Naive thymus-derived CD8-positive, alpha-beta T cell (primary cell): ENCODE measurements at places on chromosomes 3 and 15.

GRCh38 chr3:46110701-46111493 is 83.6 kb upstream of the XCR1 start:
- no peak for DNase-seq

DNA sequence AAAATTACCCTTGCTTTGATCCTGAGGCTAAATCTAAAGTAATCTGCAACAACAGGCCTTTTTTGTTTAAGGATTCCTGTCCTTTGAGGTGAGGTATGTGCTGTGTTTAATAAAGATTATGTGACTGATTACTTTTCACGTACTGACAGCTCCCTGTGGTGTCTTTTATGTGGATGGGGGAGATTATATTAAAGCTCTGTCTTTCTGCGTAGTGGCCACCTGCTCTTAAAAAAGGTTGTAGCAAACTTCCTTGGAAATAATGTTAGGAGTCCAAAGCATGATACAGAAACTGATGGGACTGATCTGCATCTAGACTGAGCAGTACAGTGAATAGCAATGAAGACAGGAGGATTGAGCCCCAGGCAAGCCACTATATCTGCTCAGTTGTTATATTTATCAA is 453.0 kb upstream of the GOLIM4 start:
- DNase-seq: no peak

DNA sequence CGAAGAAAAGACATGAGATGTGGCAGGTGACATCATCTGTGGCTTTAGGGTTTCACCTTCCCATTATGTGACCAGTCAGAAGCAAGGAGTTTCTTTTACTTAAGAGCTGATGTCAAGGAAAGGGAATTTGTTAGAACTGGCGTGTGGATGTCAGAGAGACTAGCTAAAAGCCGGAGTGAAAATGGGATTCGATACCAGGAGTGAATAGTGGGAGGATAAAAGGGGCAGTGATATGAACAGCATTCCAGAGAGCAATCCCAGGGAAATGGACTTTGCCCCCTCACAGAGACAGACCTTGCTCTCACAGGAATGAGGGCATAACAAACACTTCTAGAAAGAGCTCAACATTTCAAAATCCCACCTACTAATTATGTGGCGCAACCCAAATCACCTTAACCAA is 5.9 kb upstream of the FMN1 start:
- DNase-seq: no peak

DNA sequence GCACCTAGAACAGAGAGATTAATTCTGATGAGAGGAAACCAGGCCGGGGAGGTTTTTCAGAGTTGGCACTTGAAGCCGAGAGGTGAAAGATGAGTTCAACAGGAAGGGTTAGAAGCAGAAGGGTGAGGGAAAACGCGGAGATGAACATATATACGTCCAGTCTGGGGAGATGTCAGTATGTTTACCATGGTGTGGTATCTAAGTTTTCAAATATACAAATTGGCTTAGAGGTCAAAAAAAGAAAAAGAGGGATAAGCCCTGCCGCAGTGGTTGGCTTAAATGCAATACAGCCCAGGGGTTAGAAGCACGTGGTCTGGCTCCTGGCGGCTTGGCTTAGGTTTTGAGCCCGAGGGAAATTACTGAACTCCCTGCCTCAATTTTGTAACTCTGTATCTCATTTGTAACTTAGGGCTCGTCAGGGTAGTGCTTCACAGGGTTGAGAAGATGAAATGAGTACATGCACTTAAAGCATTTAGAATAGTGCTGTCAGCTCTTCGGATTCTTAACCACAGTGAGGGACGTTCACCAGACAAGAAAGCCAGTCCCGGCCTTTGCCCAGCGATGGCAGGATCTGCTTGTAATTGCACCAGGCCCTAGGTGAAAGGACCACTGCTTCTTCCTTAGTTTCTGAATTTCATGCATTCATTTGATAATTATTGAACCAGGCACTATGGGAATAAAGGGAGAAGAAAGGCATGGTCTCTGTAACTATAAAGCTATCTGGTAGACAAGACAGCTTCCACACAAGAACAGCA is 6.4 kb downstream of the HES1 start:
- DNase-seq: no peak

DNA sequence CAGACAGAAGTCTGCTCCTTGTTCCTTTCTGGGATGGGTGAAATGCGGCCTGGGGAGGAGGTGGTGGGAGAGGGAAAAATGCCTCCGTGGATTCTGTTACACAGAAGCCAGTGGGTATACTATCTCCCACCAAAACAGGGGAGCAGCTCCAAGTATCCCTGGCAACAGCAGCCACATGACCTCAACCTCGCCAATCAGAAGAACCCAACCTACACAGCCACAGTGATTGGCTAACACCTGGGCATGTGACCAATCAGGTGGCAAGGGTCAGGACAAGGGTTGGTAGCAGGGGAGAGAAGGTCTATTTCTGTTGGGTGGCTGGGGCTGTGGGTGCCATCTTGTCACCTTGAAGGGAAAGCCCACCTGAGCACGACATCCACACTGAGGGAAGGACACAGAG is 9.1 kb upstream of the ACAD9 start:
- no peak for DNase-seq

DNA sequence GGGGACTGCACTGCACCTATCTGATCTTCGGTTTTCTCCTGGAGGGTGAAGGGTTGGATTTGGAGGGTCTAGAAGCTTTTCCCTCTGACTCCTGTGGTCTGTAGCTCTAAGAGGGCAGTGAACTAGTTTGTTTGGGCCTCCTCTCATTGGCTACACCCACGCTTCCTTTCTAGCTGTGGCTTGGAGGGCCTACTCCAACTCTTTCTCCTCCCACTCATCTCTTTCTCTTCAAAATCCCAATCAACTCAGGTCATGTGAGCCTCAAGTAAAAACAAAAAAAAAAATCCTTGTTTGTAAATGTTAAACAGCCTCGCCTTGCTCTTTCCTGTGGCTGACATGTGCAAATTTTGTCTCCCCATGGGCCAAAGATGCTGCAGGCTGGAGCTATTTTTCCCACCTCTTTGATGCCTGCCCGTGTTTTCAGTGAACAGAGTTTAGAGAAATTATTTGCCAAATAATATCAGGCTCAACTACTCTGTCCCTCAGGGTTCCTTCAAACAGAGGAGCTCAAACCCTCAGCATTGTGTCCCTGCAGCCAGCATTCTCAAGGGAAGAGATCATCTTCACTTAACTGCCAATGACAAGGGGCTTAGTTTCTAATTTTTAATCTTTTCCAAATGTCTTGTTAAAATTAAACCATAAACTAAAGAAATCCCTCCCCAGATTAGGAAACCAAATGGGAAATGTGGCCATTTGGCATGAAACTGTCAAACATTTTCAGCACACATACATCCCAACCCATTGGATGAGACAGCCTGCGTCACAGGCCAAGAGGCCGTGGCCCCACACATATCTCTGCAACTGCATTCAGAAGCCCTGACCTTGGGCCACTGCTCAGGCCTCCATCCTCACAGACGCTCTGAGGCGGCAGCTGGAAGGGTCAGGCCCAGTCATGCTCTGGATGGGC is 114.8 kb upstream of the THBS1 start:
- no peak for DNase-seq
